ENCODE measurements at places on chromosomes 2 and 18.

- no peak for DNase-seq
Measured at GRCh38 chr2:172440795-172441194, 13.4 kb downstream of the ITGA6 start.

DNA sequence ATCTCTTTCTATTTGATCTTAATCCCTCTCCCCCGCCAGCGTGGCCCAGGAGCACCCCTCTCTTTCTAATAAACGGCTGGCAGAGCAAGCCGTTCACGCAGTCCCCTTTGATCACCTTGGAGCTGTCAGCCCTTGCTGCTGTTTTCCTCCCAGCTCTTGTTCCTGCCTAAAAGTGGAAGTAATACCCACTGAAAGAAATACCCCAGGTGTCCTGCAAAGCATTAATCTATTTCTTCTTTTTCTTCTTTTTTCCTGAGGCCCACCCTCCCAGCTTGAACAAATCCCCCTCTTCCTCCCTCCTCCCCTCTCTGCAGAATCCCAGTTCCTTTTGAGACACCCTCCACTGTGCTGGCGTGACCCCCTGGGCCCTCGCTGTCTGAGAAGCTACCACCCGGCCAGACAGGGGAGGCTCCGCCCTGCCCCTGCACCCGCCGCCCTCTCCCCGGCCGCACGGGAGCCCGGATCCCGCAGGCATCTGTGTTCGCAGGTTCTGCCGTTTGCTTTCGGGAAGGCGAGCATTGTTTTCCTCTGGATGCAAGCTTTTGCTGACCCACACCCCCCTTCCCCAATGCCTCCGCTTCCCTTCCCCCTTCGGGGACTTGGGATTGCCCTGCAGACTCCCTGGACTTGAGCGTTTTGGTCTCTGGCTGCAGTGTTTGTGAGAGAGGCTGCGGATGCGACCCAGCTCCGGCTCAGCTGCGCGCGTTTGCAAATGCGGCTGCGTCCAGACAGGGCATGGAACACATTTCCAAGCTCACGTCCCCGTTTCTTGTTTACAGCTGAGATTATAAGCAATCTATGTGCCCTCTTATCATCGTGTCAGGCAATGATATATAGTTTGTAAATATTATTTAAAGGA is 631.5 kb downstream of the NYAP2 start:
- DNase-seq: peak; percentile 66

DNA sequence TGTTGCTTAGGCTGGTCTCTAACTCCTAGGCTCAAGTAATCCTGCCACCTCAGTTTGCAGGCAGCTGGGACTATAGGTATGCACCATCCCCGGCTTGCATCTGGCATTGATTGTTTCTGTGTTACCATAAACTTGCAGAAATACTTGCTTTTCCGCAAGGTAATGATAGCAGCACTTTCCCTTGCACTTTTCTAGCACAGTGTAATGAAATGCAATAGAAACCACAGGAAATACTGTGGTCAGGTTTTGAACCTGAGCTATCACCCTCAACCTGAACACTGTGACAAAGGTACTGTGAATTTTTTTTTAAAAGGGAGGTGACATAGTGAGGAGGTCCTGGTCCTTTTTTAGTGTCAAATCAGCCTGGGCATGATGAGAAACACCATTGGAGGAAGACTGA is 38.3 kb downstream of the DHRS9 start:
- no peak for DNase-seq

DNA sequence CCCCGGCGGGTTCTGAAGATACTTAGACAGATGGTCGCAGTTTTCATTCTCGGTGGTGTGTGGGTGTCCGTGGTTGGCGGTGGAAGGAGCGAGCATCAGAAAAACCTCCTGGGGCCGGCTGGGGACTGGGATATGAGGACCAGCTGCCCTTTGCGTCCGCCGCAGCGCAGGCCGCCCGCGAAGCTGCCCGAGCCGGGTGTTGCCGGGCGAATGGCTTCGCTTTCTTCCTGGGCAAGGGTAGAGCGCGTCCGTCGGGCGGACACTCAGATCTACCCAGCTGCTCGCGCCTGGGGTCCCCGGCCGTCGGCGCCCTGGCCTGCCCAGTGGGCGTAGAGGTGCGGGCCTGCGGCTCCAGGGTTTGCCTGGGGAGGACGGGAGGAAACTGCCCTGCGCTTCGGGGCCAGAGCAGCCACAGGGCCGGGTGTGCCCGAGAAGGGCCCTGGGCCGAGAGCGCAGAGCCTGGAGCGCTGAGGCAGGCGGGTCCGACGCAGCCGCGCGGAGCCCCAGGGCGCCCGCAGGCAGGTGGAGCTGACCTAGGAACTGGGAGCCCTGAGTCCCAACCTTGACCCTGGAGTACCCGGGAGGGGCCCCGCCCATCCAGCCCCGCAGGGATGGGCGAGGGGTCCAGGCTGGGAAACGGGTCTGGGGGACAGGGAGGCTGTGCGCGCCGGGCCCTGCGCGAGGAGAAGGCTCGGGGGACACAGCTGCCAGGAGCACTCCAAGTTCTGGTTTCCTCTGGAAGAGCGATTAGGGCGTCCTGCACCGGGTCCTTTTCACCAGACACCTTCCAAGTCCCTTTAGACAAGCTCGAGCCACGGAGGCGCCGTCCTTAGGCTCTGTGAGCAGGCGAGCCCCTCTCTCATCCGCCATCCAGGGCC is 1.3 kb downstream of the TWIST2 start:
- no peak for DNase-seq

DNA sequence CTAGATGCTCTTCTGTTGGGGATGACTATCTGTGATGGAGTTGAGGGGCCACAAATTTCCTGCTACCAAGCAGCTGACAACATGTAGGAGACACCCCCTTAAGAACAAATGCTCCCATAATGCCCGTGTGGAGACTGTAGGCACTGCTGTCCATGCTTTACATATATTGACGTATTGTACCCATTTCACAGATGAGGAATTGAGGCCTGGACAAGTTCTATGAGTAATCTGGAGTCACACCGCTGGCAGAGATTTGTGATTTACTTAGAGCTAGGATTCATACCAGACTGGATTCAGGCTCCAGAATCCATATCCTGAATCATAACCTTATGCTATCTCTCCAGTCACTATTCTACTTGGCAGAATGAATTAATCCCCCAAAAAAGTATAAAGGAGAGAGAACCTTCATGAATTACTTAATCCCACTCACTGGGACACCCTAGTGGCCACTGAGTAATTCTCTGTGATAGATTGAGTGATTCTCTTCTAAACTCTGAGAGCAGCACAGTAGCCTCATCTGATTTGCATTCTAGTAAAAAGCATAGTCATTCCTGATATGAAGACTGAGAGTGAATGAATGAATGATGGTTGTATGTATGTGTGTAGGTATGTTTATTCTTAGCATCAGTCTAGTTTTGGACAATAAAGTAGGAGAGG is 460.7 kb upstream of the MEIS1 start:
- DNase-seq: no peak

DNA sequence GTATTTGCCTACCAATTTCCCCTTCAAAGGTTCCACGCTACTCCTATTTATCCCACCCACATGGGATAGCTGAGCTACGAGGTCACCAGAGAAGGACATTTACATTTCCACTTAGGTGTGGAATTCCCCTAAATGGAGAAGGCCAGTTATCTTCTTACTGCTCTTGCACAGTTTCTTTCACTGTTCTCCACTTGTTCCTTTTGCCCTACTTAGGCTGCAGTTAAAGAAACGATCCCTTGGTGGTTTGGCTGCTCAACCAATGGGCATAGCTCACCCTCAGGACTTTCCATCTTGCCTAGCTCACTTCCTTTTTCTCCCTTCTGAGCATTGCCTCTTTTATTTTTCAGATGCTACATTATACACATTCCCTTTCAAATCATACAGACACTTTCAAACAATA is 11.2 kb upstream of the NABP1 start:
- peak; percentile 86 for DNase-seq

- DNase-seq: peak; percentile 90
Measured at GRCh38 chr2:173159791-173160463, 84.3 kb downstream of the MAP3K20 start.

DNA sequence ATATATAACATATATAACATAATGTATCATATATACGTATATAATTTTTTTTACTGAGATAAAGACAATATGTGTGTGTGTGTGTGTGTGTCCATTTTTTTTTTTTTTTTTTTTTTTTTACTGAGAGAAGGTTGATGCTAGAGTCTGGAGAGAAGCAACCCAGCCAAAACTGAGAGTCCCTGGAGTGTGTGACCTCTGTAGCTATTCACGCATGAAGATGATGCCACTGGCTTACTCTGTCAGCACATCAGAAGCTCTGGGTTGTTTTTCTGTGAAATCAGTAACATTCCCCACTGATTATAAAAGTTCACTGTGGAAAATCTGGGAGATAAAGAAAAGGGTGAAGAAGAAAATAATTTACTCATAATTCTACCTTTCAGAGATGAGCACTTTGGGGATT is 27.2 kb downstream of the CCDC195 start:
- no peak for DNase-seq

- DNase-seq: peak; percentile 86
Measured at GRCh38 chr2:69271831-69272257, 115.2 kb downstream of the GFPT1 start.

DNA sequence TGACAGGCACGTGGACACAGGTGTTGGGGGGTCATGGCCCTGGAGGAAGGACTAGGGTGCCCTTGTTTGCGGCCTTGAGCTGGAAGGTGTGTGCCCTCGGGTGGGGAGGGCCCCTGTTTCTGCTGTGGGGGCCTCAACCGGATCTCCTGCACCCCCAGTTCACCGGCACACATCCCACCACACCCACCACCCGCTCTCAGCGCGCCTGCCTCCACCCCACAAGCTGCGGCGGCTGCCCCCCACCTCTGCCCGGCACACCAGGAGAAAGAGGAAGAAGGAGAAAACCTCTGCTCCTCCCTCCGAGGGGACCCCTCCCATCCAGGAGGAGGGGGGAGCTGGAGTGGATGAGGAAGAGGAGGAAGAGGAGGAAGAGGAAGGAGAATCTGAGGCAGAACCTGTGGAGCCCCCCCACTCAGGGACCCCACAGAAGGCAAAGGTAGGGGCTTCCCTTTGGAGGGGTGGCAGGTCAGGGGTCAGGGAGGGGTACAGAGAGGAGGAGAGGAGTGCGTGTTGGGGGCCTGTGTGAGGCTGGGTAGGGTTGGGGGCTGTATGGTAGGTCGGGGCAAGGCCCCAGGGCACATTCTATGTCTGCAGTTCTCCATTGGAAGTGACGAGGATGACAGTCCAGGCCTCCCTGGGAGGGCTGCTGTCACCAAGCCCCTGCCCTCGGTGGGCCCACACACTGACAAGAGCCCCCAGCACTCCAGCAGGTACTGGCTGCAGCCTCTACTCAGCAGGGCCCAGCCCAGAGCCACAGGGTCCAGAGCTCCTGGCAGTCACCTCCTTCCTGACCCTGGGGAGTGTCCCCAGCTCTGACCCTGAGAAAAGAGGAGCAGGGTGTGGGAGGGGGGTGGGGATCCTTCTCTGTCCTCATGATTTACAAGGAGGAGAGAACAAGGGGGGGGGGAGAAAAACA is 1.8 kb downstream of the SLC4A3 start:
- DNase-seq: no peak

- no peak for DNase-seq
Measured at GRCh38 chr2:20169796-20170703, 54.9 kb downstream of the SDC1 start.

- no peak for DNase-seq
Measured at GRCh38 chr2:199207011-199207410, 250.7 kb downstream of the SATB2 start.

GRCh38 chr2:96888072-96889011 is 18.5 kb upstream of the SEMA4C start:
- peak; percentile 80 for DNase-seq

GRCh38 chr2:181642086-181642485 is 14.8 kb downstream of the CERKL start:
- no peak for DNase-seq

DNA sequence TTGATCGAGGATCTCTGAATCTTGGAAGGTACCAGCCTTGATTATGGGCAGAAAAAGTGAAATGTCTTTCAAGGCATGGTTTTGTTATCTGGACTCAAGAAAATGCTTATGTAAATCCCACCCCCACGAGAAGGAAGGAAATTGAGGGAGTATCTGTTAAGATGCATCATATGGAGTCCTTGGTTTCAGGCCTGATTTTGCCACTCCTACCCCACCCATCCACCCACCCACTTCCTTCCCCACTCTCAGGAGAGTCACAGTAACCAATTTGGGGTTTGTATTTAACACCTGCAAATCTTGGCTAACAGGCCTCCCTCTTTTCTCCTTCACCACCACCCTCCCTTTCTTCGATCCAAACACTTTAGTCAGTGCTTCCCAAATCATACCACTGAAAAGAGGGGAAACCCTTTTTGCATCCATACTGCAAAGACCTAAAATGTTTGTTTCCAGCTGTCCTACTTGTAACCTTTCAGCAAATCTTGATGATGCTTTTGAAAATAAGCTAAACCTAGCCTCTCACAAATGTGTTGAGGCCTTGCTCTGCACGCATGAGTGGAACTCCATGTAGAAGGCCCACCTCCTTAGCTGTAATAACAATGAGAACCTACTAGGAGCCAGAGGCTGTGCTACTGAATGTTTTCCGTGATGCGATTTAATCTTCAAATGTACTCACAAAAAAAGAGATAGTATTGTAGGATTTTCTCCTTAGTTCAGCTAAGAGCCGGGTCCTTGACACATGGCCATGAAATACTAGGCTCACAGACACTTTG is 34.8 kb downstream of the POU3F3 start:
- no peak for DNase-seq

DNA sequence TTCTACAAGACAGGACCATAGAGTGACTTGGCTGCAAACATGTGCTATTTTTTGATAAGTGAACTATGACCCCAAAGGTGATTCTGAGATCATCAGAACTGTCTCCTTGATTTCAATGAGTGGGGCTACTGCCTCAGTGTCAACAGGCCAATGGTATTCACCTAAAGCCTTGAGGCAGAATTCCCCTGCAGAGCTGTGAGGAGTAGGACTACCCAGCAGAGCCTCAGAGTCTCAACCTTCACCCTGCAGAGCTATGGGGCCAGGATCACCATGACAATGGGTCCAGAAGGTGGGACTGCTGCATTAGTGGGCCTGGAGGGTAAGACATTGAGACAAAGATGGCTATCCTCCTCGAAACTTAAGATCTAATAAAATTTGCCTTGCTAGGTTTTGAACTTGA is 1668.2 kb upstream of the SLC39A10 start:
- no peak for DNase-seq

DNA sequence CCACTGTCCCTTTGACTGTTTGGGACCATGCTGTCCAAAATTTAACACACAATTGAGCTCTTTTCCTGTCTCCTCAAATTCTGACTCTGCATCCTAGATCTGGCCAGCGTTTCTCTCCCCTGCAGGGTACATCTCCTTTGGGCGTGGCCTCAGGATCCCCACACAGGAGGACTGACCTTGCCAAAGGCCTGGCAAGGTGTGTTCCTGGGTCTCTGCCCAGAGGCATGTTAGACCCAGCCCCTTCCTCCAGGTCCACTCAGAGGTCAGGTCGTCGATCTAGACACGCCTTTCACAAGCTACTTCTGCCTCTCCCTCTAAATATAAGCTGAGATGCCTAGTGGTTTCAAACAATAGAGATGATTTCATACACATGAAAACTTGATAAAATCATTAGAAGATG is 45.4 kb upstream of the SMIM21 start:
- no peak for DNase-seq

- no peak for DNase-seq
Measured at GRCh38 chr2:156323754-156324153, 8.8 kb downstream of the NR4A2 start.

- DNase-seq: no peak
Measured at GRCh38 chr2:33365264-33365970, 111.0 kb upstream of the RASGRP3 start.

- no peak for DNase-seq
Measured at GRCh38 chr2:66105066-66105753, 329.7 kb upstream of the MEIS1 start.
